ENCODE measurements at places on chromosomes 2 and 18.

DNA sequence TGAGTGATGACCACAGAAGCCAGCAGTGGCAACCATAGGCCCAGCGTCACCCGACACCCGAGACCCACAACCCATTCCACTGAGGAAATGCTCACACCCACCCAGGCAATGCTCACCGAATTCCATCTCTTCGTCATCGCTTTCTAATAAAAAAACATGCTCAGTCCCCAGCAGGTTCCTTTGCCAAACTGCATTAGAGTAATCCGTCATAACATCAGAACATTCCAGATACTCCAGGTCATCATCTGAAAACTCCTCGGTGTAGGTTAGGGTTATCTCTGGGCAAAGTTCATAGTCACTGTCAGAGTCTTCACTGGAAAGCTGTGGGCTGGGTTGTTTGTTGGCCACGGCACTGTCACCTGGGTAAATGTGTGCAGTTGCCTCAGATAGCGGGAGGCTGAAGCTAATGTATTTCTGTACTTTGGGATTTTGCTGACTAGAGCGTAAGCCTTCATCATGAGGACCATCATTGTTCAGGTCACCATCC lies 49.3 kb downstream of the ALPK2 start:
- peak; percentile 97 for DNase-seq

DNA sequence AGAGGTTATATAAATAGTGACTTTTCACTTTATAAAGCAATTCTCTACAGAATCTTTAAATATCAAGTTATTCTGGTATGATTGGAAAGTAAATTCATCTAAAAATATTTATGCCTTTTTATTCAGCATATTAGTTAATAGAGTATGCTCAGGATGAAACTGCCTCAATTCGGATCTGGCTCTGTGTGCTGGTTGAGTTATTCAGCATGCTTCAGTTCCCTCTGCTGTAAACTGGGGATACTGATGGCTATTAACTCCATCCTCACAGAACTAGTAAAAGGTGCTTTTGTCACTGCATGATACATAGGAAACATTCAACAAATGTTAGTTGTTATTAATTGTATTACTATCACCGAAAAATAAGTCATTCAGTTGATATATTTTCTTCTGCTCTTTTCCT lies 250.3 kb downstream of the NRXN1 start:
- DNase-seq: no peak

GRCh38 chr2:219118504-219118903 lies 42.1 kb downstream of the NHEJ1 start:
- DNase-seq: no peak

DNA sequence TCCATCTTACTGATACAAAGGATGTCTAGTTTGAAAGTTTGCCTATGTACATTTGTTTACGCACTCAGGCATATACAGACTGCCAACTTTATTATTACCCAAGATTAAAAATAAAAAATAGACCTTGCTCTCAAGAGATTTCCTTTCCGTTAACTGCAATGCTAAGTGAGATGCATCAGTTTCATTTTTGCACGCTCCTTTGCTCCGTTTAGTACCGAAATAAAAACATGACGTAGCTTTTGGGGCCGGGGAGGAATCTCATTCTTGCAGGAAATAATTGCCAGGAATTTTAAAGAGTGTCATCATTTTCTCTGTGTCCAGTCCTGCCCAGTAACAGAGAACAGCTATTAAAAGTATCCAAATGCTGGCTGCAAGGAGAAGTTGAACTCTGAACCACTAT lies 169.5 kb downstream of the SLC8A1 start:
- DNase-seq: peak; percentile 39

- DNase-seq: no peak
These were observed 324.1 kb upstream of the TCF4 start for GRCh38 chr18:55912071-55912470.

- DNase-seq: no peak
These were observed 63.2 kb upstream of the KLHL29 start for GRCh38 chr2:23321751-23322150.

- peak; percentile 33 for DNase-seq
These were observed 53.9 kb upstream of the CYTIP start for GRCh38 chr2:157497638-157498314.

GRCh38 chr2:35428548-35428947 lies 927.0 kb upstream of the CRIM1 start:
- no peak for DNase-seq

- no peak for DNase-seq
These were observed 444.2 kb downstream of the PTPRM start for GRCh38 chr18:8011361-8011760.

DNA sequence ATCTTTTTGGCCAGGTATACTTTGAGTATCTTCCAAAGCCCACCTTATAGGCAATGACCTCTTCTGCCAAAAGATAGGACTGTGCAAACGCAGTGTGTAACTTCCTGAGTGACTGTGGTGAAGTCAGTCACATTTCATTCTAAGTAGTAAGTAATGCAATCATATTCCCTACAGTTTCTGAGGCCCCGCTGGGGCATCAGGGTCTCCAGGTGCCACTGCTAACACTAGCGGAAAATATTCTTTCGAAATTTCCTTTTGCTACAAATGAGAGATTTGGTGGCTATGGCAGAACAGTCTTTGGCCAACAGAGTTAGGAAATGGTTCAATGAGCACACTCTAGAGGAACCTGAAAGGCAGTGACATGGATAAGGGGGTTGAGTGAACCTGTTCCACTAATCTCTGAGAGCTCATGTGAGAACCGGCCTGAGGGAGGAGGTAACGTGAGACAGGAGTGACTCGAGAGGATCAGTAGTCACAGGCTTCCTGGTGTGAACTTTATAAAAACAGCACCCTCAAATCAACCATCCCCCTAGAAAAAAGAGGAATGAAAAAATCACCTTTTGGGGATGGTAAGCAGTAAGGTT lies 102.6 kb upstream of the LPIN2 start:
- DNase-seq: no peak

DNA sequence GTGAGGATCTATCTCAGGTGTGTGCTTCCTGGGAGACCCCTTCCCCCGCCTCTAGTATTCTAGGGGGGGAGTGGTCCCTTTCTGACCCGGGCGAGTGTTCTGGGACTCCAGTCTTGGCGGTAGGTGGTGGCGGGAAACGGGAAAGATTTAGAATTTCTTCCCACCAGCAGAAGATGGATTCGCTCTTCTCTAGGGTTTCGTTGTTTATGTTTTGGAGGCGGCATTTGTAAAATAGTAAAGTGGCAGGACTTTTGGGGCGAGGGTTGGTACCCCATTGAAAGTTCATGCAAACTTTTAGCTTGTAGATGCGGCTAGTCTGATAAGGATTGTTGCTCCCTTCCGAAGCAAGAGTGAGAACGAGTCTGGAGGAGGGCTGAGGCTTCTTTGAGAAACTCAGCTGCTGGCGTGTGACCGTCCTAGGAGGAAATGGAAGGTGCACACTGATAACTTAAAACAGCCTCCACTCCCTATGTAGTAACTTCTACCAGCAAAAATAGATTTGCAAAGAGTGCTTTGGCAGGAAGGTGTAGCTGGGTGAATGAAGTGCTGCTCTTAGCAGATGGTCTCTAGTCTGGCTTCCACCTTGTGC lies 412 bp downstream of the GPD2 start:
- DNase-seq: no peak

GRCh38 chr2:54024576-54024975 lies 53.8 kb upstream of the PSME4 start:
- no peak for DNase-seq

- peak; percentile 97 for DNase-seq
These were observed 246.7 kb downstream of the BABAM2 start for GRCh38 chr2:28137221-28137620.

DNA sequence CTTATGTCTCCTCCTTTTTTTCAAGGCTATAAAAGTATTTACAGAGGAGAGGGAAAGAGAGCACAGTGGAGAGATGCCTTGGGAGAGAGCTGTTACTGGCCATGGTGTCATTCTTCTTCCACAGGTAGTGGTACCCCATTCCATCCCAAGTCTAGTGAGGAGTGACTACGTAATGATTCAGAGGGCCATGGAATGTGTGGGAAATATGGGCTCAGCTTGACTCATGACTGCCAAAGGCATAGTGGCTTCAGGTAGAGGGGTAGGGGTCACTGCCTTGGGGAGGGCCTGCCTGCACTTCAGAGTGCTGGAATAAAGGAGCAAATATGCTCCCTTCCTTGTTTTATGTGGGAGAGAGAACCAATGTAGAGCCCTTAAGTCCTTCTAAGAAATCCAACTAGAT lies 620.6 kb downstream of the IRS1 start:
- no peak for DNase-seq

- peak; percentile 14 for DNase-seq
These were observed 20.9 kb downstream of the THNSL2 start for GRCh38 chr2:88190808-88191721.

DNA sequence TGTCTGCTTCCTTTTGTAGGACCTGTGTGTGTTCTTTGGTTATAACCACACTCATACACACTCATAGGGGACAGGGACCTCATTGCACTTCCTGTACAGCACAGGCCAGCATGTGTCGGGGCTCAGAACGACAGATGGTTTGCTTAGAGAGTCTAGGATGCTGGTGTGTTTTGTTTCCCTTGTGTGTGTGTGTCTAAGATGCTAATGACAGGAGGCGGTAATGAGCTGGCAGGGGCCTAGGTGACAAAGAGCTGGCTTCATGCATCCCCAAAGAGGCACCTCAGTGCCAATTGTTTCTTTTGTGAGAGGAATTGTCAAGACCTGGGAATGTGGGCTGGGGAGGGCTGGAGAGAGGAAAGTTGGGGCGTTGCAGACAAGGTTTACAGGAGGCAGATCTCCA lies 66.6 kb downstream of the CELF4 start:
- no peak for DNase-seq

DNA sequence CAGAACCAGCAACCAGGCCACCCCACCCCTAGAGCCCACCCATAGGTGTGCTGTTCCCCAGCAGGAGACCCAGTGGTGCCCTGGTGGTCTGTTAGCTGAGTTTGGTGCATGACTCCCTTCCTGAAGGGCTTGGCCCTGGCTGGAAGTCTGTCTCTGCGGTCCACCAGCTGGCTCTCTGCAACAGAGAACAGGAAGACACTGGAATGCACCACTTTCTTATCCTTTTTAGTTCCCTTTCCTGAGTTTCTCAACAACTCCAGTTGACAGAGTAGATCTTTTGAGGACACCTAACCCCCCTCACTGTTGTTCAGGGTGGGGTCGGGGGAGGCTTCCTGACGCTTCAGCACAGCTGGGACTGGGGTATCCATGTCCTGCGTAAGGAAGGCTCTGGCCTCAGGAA lies 11.9 kb upstream of the RPL37A start:
- no peak for DNase-seq

DNA sequence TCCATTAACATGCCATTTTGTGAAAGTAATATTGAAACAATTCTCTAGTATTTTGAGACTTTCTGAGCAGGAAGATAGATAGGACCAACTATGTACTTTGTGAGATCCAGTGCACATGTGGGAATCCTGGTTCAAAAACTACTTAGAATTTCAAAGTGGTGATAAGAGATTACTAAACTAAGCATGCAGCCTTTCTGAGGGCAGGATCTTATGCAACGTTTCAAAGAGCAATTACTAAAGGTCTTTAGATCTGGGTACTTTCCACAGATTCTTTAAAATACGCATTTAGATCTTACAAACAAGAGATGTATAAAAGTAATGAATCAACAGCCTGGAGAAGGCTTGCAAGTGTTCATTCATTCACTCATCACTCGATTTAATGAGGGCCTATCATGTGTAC lies 124.4 kb upstream of the TRIB2 start:
- DNase-seq: no peak

DNA sequence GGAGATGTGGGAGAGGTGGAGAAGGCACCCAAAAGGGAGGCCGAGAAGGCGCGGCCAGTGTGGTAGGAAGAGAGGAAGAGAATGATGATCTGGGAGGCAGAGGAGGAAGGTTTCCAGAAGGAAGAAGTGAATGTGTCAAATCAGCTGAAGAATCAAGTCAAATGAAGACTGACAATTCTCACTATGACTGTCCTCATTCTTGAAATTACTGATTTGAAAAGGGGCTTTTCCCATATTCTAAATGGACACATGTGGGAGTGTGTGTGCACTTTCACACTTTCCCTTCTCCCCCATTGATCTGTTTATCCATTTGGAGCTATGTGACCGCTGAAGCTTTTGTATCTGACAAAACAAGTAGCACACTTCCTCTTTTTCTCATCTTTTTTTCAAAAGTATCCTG lies 6.1 kb downstream of the AFF3 start:
- no peak for DNase-seq

- DNase-seq: no peak
These were observed 6.3 kb upstream of the EN1 start for GRCh38 chr2:118853651-118854291.

DNA sequence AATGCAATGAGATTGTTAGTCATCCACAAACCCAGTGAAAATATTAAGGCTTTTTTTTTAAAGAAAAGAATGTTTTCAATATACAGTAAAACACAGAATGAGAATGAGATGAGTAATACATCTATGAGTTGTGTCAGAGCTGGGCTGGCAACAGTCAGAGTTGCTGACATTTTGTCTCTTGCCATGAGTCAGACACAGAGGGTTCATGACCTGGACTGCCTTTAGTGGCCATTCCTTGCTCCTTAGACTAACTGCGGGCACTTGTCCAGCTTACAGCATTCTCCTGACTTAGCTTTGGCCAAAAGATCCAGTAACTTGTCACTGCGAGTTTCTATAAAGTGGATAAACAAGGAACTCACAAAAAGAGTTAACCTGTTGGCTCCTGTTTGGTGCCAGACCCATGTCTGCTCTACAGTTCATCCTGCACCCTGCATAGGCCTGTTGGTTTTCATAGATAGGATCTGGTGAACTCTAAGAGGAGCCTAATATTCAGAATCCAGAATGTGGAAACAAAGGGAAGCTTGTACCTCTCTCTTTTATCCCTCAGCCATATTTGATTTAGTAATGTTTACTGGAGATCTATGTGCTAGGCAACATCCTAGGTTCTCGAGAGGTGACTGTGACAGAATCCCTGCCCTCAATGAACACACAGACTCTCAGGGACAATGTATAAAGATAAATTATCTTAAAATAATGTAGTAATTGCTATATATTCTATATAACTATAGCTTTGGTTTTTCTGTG lies 391.5 kb upstream of the VWC2L start:
- DNase-seq: peak; percentile 92

DNA sequence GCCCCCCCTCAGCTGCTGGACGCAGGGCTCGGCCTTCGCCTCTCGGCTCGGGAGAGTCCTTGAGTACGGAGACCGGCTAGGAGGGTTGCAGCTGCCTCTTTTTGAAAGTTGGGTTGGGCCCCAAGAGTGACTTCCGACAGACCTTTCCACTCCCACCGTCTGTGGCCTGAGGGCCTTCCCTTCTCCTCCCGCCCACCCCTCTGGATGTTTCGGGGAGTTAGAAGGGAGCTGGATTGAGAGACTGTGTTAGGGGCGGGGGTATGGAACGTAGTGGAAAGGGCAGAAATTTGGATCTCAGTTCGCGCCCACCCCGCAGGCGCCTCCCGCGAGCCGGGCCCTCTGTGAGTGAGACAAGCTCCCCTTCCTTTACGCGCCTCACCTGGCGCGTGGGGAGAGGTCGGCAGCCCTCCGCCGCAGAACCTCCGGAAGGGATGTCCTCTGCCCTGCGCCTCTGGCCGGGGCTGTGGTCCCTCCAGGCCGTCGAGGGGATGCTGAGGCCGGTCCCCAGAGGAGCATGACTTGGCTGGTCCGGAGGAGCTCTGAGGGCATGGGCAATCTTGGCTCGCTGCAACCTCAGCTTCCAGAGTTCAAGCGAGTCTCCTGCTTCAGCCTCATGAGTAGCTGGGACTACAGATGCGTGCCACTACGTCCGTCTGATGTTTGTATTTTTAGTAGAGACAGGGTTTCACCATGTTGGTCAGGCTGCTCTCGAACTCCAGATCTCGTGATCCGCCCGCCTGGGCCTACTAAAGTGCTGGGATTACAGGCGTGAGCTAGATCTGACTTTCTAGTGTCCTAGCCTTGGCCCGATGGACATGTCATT lies 15.9 kb downstream of the C2orf74 start:
- DNase-seq: peak; percentile 25

- DNase-seq: peak; percentile 30
These were observed 54.5 kb downstream of the DOCK10 start for GRCh38 chr2:224987733-224988132.

- DNase-seq: no peak
These were observed 61.1 kb upstream of the UGP2 start for GRCh38 chr2:63780518-63781155.
